GM19239 (cell line): ENCODE measurements at places on chromosomes 1 and 21.

GRCh38 chr1:156754219-156754618, 2.7 kb upstream of the HDGF start:
- DNase-seq: no peak

- no peak for DNase-seq
Measured at GRCh38 chr1:200528858-200529606, 91.5 kb downstream of the KIF14 start.

- peak; percentile 9 for DNase-seq
Measured at GRCh38 chr1:79777481-79778219, 771.1 kb upstream of the ADGRL4 start.

- no peak for DNase-seq
Measured at GRCh38 chr1:73948055-73948454, 249.9 kb downstream of the LRRIQ3 start.

DNA sequence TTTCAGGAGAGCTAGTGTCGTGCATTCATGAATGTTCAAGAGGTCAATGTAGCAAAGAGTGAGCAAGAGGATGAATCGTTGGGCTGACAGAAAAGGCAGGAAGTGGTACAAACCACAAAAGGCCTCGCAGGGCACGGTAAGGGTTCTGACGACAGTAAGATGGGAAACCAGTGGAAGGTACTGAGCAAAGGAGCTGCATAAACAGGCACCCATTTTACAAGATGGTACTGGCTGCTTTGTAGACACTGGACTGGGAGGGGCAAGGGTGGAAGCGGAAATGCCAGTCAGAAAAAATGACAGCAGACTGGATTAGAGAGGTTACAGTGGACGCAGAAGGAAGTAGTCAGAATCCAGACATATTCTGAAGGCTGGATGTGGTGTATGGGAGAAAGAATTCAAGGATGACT, 123.5 kb downstream of the PTPN14 start:
- peak; percentile 38 for DNase-seq

- DNase-seq: no peak
Measured at GRCh38 chr1:1320666-1321448, 3.6 kb downstream of the INTS11 start.

GRCh38 chr21:40646651-40647050, 200.3 kb downstream of the DSCAM start:
- no peak for DNase-seq

GRCh38 chr21:42468491-42469131, 27.4 kb downstream of the RSPH1 start:
- no peak for DNase-seq

GRCh38 chr21:25942135-25942534, 207.4 kb downstream of the GABPA start:
- no peak for DNase-seq

DNA sequence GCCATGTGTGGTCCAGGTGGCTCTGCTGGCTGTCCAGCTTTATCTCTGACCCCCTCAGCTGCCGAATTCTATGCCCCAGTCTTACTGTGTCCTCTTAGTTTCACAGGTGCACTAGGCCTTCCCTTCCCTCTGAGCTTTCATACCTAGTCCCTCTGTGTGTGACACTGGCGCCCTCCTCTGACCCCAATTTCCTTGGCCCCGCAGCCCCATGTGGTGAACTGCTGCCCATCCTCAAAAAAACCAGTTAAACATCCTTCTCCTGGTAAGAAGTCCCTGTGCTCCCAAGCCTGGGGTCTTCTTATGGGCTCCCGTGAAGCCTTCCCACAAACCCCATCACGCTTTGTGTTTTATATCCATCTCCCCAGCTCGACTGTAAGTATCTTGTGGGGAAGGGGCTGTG, 93.9 kb upstream of the TSPAN2 start:
- no peak for DNase-seq

DNA sequence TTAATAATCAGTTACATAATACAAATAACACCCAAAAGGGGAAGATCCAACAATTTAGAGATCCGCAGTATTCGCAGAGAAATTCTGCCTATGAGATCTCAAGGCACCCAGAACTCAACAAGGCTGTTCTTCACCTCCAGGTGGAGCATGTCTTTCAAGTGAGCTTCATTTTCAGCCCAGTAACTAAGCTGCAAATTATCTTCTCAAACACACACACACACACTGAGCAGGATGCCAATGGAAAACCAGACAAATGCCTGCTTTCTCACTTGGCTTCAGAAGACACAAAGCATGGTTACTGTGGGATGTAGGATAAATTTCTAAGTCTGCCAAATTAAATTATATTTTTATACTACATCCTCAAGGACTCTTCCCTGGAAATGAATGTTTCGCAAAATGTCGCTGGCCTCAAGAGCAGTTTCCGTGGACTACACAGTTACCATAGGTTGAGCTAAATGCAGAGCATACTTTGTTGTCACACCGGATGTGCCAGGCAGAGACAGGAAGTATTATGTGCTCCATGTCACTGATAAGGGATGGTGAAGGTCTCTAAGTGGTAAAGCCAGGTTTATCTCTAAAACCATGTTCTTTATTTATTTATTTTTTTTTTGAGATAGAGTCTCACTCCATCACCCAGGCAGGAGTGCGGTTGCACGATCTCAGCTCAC, 30.3 kb downstream of the UBR4 start:
- DNase-seq: no peak

DNA sequence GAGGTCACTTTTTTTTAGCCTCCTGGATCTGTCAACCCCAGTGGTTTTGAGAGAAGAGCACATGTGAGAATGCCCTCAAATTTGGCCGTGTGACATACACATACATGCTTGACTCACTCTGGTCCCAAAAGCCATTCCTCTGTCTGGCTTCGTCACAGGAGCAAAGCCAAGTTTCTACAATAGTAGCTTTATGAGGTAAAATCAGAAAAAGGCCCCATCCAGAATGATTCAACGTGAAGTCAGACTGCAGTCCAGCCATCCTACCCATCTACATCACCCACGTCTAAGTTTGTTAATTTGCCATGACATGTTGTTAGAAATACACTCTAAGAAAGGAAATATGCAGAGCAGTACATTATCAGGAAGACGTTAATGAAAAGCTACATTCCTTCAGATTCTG, 245.2 kb downstream of the SDCCAG8 start:
- no peak for DNase-seq

DNA sequence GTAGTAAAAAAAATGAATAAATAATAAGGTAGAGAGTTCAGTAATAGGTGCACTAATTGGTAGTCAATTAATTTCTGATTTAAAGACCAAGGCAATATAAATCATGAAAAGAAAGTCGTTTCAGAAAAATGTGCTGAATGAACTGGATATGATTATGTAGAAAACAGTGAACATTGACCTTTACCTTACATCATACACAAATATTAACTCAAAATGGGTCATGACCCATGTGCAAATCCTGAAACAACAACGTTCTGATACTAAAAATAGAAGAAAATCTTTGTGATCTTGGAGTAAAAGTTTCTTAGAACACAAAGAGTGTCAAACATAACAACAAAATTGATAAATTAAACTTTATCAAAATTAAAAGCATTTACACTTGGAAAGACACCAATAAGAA, 39.1 kb downstream of the COL11A1 start:
- no peak for DNase-seq

- no peak for DNase-seq
Measured at GRCh38 chr1:161001525-161001924, 19.4 kb downstream of the F11R start.

DNA sequence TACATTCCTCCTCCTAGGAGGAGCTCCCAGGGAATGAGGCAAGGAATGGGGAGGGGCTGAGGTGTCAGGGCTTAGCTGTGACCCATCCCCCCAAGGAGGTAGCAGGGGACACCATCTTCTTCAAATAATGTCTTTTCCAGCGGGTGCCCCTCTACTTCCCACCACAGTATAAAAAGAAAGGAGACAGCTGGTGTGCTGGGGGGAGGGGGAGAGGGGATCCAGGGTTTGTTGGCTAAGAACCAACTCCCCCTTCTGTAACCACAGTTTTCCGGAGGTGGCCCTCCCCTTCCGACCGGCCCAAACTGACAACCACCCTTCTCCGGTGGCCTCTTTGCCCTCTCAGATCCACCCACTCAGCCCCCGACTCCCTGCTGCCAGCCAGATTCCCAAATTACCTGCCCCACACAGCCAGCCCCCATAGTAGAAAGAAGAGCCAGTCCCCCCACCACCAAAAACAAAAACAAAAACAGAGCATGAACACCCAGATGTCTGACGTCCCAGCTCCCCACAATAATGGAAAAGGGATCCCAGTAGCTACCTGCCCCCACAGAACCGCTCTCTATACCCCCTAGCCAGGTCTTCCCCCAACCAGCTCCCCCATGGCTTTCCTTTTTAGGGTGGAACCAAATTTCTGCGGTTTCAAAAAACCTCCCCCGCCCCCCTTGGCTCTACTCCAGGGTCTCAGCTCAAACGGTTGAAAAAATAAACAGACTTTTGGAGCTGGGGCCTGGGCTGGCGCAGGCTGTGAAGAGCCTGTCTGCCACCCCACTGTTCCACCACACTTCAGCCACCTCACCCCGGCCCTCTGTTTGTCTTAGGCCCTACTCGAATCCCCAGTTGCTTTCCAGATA, 2.1 kb downstream of the ARHGEF2 start:
- no peak for DNase-seq

GRCh38 chr1:208170252-208170651, 73.9 kb downstream of the PLXNA2 start:
- no peak for DNase-seq
